ENCODE measurements at places on chromosomes 4 and X.

DNA sequence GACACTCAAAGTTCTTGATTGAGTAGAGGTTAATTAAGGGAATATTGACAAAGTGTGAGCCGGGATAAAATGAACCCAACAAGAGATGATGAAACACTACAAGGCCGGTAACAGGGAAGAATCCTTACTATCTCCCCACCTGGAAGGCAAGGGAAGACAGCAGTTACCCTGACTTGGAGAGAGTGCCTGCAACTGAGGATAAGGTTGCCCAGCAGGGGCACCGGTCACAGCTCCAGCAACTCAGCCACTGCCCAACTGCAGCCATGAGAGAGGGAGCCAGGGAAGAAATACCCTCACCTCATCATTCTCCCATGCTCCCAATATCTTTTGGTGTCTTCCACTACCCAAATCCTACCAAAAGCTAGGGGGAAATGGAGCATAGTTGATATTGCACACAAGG lies 212.7 kb downstream of the KCTD8 start:
- no peak for DNase-seq

DNA sequence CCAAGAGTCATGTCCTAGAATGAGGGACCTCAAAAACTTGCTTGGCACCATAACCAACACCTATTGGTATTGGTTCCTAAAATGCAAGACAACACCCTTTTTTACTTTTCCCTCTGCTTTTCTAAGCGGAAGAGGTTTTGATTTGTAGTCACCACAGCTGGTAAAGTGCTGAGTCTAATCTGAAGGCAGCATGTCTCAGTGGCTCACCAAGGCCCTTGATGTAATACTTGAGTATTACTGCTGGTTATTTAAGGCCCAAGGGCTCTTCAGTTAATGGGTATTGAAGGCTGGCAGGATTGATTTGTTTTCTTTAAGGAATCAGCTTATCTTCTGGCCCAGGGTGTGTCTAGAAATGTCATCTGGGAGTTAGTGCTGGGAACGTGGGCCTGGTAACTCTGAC lies 735.1 kb downstream of the GLUD2 start:
- no peak for DNase-seq

DNA sequence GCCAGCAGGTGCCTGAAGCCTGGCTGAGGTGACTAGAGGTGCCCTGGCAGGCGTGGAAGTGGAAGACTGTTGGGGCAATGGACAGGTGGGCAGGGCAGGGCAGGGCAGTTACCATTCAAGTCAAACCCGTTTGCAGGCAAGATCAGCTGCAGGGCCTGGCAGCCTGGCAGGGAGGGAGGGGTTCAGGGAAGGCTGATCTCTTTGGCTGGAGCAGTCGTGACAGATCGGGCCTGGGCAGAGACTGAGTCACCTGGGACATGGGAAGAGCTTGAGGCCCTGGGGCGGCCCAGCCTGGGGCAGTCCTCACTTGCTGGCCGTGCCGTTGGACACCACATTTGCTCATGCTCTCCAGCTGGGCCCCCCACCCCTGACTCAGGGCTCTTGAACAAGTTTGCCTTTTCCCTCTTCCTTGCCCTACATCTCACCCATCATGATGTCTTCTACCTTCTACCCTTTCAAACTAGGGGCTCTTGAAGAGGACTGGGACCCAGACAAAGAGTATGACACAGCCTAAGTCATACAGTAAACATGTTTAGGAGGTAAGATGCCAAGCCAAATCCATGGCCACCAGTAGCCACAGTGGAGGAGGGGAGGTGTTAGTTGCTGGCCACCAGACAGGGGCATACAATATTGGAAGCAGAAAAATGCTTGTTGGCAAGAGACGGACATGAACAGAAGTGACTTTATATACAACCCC lies 2.0 kb upstream of the ZNF185 start:
- no peak for DNase-seq

DNA sequence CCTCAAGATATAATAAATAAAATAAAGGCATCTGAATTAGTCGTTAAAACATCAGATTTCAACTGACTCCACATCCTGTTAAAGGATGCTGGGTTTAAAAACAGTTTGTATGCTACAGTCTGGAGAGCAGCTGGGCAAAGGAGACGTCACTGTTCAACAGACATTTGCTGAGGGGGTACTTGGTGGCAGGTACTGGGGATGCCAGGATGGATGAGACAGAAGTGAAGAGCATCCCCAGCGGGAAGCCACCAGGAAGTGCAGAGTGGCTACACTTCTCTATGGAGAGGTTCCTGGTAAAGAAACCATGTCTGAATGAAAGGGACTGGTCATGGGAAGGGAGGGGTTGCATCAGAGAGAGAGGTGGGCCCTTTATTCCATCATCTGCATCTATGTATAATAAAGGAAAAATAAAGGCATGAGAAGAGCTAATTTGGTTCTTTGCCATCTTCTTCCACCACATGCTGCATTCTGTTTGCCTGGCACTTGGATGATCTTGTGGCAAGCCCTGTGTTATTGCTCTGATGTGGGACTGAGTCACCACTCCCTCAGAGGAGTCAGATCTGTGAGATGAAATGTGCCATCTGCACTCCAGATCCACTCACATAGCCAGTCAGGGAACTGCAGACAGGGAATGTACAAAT lies 145.0 kb downstream of the SOWAHB start:
- DNase-seq = no peak

DNA sequence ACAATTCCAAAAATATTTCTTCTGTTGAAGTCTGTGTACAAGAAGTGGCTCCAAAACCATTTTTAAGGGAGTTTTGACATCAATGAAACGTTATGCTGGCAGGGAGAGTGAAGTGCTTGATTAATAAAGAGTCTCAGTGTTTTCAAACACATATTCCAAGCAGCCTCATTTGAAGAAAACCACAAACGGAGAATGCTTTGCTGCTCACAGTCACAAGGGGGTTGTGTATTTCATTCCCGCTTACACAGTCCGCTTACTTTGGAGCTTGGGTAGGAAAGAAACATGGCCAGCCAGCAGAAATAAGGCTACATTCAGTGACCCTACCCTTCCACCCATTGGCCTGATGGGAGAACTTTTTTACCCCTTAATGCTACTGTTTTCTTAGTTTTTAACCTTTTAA lies 586.2 kb downstream of the RAB28 start:
- no peak for DNase-seq

DNA sequence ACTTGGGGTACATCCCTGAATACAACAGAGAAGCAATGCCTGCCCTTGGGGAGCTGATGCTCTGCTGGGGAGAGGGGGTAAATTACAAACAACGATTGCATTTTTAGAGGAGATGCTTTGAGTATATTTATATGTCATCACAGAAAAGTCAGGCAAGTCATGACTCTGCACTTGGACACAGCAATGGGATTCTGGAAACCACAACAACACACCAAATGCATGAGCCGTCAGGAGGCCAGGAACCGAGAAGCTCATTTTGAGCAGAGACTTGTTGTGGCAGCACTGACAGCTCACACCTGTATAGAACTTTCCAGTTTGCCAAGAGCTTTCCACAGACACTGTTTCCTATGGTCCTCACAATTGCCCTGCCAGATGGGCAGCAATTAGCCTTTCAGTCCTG lies 113.2 kb upstream of the RBPJ start:
- no peak for DNase-seq

DNA sequence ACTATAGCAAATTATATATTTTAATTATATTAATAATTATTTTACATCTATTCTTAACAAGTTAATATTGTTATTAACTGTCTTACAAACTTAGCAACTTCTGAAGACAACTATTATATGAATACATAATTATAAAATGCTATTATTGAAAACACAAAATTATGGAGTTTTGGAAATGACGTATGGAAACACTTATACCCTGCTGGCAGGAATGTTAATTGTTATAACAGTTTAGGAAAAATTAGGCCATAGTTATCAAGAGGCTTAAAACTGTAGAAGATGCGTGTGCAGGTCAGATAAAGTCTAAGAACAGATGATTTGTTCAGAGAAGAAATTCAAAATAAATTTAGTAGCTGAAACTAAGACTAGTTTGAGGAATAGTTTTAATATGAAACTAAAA lies 211.7 kb downstream of the FAT4 start:
- DNase-seq = no peak

DNA sequence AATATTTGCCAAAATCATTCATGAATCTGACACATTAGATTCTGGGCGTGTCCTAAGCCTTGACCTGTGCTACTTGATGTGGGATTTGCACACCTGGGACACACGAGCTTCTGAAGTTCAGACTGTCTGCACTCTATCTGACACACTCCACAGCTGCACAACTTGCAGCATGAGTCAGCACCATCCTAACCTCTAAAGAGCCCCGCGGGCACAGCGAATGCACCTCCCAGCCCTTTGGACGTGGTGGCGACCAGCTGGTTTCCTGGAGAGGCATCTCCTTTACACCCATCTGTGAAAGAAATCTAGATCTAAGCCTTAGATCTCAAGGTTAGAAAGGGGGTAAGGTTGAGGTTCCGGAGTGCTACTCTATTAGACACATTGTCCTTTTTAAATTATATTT lies 69.2 kb downstream of the SORBS2 start:
- no peak for DNase-seq

DNA sequence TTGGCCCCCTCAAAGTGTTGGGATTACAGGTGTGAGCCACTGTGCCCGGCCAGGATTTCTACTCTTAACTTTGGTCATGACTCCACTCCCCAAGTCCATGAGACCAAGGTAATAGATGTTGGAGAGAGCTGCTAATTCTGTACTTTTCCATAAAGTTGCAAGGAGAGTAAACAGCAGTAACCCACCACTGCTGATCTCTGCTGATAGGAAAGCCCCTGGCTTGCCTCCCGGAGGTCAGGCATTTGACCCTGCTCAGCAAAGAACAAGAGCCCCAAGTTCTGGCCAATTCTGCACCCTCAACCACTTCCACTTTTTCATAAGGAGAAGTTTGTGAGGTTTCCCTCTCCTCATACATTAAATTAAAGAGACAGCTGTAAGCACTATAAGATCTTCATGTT lies 143.0 kb downstream of the RASL11B start:
- no peak for DNase-seq

GRCh38 chrX:114532111-114532805 lies 51.6 kb upstream of the HTR2C start:
- no peak for DNase-seq

DNA sequence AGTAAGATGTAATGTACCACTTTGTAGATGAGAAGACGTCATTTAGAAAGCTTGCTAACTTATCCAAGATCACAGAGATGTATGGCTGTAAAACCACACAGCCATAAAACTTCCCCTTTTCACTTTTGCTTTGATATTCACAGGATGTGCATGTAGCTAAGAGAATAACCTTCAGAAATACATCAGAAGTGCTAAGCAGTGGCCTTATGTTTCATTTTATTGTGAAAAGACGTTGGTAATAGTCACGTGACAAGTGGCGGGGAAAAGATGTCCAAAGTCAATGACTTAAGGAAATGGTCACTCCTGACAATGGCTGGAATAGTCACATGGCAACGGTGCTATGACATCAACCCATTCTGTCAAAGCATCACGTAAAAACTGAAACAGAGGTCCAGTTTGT lies 12.9 kb upstream of the WDR17 start:
- DNase-seq = no peak

GRCh38 chrX:51151734-51152133 lies 180.9 kb upstream of the NUDT10 start:
- DNase-seq = no peak

DNA sequence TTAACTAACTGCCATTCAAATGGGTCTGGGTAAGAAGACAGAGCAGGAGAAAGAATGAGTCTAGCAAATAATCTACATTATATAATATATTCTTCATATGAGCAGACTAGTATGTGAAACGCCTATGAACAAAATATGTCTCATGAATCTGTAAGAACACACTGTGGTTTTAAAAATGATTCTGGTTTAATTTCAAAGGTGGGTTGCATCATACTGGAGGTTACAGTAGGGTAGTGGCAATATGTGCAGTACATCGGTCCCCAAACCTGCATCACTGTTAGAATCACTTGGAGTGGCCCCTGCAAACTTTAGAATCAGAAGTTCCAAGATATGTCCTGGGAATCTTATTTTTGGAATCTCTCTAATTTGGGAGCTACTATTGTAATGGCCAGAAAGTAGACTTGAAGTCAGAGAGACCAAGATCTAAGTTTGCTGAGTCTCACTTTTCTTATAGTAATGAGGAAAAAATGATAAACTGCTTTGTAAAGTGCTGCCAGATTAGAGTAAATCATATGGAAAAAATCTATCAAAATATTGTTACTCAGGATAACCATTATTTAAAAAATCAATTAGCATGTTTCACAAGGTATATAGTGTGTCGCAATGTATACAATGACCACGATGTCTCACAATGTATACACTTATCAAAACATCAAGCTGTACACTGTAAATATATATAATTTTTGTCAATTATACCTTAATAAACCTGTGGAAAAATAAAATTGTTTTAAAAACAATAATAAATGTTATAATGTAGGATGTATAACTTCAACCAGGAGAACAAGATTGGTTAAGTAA lies 37.9 kb upstream of the ARSJ start:
- DNase-seq = no peak

DNA sequence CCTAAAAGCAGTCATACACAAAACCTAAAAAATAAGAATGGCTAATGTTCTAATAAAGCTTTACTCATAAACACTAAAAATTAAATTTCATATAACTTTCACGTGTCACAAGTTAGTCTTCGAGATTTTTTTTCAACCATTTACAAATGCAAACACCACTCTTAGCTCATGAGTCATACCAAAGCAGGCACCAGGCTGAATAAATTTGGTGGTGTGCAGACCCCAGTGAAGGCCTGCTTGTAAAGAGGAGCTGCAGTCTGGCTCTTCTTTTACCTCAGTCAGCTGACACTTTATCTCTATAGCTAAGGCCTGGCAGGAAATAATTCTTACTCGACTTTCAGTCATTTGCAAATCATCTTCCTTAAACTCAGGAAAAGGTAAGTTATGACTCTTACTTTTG lies 37.4 kb downstream of the CLOCK start:
- no peak for DNase-seq

GRCh38 chr4:53956454-53956853 lies 108.0 kb downstream of the CHIC2 start:
- no peak for DNase-seq

DNA sequence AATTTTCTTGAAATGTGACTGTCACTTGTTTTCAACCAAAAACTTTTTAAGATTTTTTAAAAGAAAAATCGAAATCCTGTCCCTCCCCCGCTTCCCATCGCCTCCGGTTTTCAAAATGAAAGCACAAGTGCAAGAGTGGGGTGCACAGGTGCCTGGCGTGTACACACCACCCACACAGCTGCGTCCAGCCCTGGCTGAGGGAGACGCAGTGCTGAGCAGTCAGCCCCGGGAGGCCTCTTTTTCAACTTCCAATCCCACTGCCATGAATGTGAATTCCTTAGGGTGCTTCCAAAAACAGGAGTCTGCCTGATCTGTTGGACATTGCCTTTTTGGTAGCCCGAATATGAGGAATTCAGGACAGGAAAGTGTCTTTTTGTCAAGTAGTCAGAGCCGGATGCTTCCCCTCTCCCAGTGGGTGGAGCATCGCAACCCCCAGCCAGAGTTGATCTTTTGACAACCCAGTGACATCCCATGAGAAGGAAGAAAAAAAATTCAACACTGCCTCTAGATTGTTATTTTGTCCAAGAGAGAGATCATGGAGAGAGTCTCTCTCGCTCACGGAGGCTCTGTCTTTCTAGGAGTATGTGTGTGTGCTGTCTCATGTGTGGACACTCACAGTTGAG lies 8.9 kb downstream of the PRRG3 start:
- DNase-seq = no peak

Data from retina (tissue), 1 donor.